ENCODE measurements at places on chromosomes 3 and 15.

DNA sequence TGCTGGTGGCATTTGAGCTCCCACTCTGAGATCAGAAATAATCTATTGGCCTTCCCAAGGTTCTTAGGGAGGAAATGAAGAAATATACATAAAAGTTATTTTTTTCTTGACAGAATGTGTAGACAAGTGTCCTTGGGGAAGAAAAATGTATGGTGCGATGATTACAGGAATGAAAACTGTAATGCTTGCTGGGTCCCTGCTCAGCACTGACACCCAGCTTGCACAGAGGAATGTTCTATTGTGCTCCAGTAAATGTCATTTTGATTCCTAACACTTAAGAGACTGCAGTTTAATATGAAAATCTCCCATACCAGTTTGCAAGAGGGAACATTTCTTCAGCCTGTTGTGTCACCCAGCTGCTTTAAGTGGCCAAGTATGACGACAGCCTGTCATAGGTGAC lies 271.3 kb upstream of the TPM1 start:
- DNase-seq, result no peak

- no peak for DNase-seq
Measured at GRCh38 chr3:4977001-4977852, 2.0 kb upstream of the BHLHE40 start.

DNA sequence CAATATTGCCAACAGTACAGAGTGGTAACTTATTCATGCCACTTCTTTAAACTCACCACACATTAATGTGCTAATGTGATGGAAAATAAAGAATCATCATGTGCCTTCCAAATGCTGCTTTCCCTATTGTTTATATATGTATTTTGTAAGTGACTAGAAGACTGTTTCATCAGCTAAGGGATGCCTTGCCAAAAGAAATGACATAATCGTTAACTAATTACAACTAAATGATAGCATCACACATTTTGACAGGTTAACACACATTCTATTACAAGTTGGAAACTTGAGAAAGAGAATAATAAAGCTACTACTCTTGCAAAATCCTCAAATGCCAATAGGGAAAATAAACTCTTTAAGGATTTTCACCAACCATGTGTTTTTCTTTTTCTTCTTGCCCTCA lies 329.9 kb upstream of the AGTR1 start:
- no peak for DNase-seq

DNA sequence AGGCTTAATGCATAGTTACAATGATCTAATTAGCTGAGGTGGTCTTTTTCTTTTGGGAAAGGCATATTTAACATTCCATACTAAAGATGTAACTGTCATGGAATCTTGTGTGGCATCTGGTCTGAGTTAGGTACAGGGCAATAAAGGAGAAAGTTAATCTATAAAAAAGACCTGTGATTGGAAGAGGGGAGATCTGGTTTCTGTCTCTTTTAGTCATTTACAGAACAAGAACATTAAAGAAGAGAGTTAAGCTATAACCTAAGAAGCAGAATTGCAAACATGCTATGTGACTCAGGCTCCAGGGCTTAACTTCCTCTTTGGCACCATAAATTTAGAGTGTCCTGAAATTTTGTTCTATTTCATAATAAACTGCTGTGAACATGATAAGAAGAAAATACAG lies 47.2 kb upstream of the MME start:
- no peak for DNase-seq

- no peak for DNase-seq
Measured at GRCh38 chr15:23370578-23370977, 16.0 kb downstream of the GOLGA8S start.

DNA sequence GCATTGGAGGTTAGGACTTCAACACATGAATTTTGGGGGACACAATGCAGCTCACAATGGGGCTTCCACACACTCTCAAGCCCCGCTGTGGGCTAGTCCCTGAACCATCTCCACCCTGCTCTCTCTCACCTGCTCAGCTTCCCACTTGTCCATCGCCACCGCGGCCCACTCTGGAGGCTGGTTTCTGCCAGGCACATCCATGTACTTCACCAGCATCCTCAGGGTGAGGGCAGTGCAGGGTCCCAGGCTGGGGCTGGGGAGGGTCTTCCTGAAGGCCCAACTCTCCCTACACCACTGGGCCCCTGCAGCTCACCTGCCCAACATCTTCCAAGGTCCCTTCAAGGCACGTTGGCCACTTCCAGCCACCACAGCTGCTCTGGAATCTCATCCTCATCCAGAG lies 46.4 kb downstream of the KLF15 start:
- no peak for DNase-seq

GRCh38 chr3:175410251-175410650 lies 551.1 kb downstream of the NAALADL2 start:
- DNase-seq, result no peak

- DNase-seq, result no peak
Measured at GRCh38 chr15:58495891-58496408, 64.2 kb downstream of the LIPC start.

DNA sequence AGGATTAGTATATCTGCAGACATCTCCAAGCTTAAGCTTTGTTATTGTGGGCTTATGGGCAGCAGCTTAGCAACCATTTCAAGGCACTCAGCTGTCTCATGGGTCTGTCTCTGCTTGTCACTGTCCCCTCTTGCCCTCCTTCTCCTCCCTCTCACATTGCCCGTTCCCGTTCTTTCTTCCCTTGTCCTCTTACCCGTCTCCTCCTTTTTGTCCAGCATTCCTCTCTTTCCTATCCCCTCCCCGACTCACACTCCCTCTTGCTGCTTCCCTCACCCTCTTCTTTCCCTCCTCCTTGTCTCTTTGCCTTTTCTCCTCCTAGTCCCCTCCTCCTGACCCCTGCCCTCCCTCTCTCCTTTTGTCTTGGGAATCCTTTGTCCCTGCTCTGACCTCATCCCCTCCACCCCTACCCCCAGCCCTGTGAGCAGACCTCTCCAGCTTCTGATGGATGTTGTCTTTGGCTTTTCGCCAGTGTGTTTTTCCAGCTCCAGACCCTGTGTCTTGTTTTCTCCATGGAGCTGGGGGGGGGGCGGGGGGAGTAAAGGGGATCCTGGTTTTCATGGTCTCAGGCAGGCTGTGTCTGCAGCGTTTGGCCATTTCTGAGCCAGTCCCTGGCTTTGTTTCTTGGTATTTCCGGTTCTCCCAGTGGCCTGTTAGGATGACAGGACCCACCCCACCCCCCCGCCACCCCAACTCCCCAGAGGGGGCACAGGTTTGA lies 47.9 kb upstream of the TRAK1 start:
- DNase-seq, result peak; percentile 45

- no peak for DNase-seq
Measured at GRCh38 chr3:99602183-99602582, 36.2 kb upstream of the COL8A1 start.

All from anterior cingulate cortex (tissue), 58 donors.